ENCODE measurements at places on chromosomes 12 and 14.

DNA sequence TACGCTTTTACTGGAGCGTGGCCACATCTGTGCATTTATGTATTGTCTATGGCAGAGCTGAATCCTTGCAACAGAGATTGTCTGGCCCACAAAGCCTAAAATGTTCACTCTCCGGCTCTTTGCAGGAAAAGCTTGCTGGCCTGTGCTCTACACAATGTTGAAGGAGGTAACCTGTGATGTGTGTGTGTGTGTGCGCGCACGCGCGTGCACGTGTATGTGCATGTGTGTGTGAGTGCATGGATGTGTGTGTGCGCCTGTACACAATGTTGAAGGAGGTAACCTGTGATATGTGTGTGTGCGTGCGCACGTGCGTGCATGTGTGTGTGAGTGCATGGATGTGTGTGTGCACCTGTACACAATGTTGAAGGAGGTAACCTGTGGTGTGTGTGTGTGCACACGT lies 62.7 kb downstream of the RFLNA start:
- DNase-seq, result no peak

DNA sequence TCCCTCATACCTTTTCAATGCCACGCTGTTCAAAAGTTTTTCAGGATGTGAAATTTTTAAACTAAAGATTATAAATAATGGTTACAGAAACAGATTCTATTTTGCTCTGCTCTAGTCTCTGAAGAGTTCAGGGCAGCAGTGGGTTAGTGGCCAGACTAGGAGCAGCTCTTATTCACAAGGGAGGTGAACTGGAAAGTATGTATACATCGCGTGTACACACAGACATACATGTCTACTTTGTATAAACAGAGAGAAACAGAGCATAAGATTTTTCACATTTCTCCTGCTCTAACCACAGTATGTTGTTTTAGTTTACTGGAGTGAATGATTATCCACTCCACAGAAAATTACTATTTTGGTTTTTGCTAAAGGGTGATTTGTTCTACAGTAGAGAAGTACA lies 74.4 kb upstream of the CRY1 start:
- DNase-seq, result no peak

DNA sequence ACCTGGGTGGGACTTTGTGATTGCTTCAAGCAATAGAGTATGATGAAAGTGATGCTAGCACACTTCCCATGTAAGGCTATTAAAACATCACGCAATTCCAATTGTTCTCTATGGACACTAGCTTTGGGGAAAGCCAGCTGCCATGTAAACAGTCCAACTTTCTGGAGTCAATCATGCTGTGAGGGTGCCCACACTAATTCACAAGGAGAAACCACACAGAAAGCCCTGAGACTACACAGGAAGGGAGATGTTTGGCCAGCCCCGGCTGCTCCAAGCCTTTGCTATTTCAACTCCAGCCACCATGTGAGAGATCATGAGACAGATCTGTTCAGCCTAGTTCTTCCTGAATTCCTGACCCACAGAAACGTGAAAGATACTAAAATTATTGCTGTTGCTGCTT lies 96.3 kb downstream of the ST8SIA1 start:
- DNase-seq, result no peak

GRCh38 chr14:92472860-92473259 lies 40.7 kb upstream of the RIN3 start:
- DNase-seq, result no peak

DNA sequence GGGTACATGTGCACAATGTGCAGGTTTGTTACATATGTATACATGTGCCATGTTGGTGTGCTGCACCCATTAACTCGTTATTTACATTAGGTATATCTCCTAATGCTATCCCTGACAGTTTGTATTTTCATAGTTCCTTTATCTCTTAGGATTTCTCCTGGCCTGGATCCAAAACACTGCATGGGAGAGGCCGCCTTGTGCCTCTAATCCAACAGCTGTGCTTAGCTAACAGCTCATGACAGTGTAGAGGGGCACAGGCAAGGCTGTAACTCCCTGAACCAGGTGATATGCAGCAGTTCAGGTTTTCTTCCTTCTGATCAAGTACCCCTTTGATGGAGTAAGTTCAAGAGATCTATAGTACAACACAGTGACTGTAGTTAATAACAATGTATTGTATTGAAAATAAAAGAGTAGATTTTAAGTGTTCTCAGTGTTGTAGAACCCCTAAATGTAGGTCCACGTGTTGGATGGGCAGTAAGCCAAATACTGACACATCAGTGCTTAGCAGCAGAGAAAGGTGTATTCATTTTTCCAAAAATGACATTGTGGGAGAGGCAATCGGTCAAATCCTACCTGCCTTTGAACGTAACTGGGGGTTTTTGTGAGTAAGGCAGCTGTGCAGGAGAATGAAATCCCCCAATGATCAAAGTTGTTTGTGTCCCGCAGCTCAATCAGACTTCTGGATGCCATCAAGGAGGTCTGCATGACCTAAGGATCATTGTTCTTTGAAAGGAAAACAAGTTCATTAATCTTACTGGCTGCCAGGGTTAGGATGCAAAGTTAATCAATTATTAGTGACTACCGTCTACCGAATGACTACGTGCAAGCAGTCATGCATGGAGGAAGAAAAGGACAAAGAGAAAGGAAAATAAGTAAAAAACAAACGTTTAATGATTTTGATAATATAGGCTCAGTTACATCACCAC lies 89.3 kb upstream of the FGD4 start:
- no peak for DNase-seq

DNA sequence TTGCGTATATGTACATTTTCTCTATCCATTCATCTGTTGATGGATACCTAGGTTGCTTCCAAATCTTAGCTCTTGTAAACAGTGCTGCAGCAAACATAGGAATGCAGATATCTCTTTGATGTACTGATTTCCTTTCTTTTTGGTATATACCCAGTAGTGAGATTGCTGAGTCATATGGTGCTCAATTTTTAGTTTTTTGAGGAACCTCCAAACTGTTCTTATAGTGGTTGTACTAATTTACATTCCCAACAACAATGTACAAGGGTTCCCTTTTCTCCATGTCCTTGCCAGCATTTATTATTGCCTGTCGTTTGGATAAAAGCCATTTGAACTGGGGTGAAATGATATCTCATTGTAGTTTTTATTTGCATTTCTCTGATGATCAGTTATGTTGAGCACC lies 44.3 kb downstream of the PELI2 start:
- no peak for DNase-seq

DNA sequence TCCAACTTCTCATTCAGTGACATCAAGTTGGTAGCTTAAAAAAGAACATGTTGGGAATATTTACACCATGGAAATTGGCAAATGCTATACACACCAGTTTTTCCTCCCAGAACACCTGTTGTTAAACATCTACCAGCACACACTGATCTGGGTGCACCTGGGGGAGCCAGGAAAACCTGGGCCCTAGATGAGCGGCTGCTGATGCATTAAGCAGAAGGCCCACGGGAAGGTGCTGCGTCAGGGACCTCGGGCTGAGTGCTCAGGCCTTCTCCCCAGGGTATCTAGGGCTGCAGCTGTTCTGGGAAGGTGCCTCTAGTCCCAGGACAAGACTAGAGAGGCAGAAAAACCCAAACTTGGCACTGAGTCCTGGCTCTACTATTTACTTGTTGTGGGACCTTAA lies 2.8 kb upstream of the NGB start:
- DNase-seq, result no peak

DNA sequence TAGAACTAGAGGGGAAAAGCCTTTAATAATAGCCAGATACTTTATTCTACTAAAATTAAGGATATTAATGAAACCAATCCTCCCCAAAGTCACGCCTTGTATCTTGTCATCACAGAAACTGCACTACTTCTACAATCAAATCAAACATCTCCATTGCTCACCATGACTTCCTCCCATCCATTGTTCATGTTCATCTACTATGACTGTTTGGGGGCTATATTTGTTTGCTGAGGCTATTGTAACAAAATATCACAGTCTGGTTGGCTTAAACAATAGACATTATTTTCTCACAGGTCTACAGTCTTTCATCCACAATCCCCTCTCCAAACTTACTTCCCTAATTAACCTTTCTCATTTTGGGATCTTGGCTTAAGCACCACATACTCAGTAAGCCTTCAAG lies 193.6 kb upstream of the FSCB start:
- no peak for DNase-seq

Data from fibroblast of skin of right quadriceps (primary cell).